ENCODE measurements at places on chromosomes 7 and 10. TPM values are rescaled to one million over a fixed set of nuclear protein-coding genes. Genes with fewer than 3 reads are reported as not detected.

ADAM8 gene
- 2.7 TPM for polyA plus RNA-seq

DNA sequence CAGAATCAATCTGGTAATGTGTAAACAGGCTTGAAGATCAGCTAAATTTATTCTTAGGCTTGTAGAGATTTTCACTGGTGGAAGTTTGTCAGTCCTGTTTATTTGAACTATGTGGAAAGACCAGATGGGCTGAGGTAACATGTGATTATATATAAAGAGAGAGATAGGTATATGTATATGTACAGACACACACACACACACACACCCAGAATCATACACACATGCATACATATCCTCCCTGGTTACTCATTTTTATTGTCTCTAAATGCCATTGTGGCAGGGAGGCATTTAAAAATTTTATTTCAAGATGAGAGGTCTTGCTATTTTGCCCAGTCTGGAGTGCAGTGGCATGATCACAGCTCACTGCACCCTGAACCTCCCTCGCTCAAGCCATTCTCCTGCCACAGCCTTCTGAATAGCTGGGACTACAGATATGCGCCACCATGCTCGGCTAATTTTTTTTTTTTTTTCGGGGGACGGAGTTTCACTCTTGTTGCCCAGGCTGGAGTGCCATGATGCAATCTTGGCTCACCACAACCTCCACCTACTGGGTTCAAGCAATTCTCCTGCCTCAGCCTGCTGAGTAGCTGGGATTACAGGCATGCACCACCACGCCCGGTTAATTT, 78.1 kb upstream of the CYTH3 start:
- no peak for DNase-seq

HOGA1 gene
- 1.4 TPM for polyA plus RNA-seq

DNA sequence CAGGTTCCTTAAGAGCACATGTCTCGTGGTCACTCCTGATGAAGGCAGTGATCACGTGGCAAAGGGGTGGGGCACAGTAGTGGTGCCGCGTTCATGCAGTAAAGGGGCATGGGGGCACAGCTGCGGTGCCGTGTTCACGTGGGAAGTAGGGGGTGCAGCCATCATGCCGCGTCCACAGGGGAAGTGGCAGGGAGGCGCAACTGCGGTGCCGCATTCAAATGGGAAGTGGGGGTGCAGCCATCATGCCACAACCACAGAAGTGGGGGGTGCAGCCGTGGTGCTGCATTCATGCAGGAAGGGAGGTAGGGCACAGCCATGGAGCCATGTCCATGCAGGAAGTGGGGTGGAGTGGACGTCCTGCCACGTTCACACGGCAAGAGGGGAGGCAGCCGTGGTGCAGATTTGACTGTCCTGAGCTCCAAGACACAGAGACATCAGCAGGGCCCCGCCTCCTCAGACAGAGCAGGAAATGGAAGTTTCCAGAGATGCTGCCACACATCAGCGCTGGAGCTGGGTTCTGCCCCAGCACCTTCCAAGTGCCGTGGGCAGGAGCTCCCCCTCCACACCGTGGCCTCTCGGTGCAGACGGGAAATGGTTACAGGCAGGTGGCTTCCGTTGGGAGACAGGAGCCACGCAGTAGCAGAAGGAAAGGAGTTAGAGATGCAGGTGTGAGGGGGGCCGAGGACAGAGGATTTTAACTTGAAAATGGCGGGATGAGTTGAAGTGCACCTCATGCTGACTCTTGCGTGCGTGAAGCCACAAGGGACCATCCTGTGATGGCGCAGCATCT, 95.0 kb upstream of the DDC start:
- no peak for DNase-seq

RNF133 gene
- 0.35 TPM for polyA plus RNA-seq

DNA sequence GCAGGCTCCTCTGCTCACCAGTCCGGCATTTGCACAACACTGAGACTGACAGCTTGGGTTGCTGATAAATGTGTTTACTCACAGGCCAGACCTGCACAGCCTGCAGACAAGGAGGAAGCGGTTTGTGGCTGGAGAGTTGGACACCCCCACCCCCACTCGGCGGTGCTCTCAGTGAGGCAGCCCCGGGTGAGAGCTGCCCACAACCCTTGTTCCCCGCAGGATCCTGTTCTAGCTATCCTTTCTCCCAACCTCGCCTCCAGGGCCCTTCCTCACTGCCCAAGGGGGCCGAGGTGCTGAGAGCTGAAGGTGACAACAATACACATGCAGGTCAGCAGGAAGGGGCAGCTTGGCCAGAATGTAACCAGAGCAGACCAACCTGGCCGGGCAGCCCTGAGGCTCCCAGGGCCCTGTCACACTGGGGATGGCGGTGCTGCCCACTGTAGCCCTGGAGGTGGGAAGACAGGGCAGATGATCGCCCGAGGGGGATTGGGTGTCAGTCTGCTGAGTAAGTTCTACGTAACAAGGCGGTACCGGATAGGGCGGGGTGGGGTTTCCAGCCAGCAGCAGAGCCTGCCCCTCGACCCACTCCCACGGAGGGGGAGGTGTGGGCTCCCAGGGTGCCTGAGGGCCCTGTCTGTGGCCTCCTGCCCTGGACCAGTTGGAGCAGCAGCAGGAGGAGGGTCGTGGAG, 2.1 kb upstream of the ADAM8 start:
- DNase-seq: no peak

PRSS37 gene
- 0.68 TPM for polyA plus RNA-seq

GRCh38 chr10:33142295-33142694, 184.3 kb upstream of the ITGB1 start:
- no peak for DNase-seq

TAF5 gene
- polyA plus RNA-seq: 6.5 TPM

MMS19 gene
- polyA plus RNA-seq: 102 TPM
